ENCODE measurements at places on chromosomes 5 and 9.

DNA sequence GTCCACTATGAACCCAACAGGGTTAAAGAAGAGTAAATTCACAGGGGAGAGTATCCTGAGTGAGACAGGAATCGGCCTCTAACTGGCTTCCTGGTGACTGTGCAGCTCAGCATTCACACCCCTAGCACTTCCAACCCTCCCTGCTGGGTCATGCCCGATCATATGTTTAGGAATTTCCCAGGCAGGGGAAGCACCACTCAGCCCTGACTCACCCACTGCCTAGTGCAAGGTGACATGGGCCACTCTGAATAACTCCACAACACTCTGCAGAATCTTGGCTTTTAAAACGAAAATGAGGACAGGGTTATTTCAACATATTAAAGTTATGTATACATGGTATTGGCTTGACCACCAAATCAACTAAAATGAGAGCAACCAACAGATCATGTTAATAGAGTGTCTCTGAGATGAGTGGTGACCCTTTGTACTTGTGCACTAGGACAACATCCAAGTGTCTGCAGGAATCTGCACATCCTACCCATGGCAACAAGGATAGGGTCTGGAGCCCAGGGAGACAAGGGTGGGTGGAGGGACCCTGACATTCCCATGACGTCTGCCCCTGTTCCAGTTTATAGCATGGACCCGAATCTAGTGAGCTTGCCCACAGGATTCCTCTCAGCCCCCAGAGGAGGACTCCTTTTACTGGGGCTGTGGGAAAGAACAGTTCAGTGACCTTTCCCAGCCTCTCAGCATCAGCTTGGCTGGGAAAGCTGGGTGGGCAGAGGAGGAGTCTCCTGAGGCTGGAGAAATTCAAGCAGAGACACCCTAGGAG, 485.8 kb downstream of the SEMA5A start:
- no peak for DNase-seq

GRCh38 chr9:123947326-123947725, 17.4 kb upstream of the DENND1A start:
- no peak for DNase-seq

GRCh38 chr5:178373711-178374110, 141.1 kb upstream of the PHYKPL start:
- no peak for DNase-seq

DNA sequence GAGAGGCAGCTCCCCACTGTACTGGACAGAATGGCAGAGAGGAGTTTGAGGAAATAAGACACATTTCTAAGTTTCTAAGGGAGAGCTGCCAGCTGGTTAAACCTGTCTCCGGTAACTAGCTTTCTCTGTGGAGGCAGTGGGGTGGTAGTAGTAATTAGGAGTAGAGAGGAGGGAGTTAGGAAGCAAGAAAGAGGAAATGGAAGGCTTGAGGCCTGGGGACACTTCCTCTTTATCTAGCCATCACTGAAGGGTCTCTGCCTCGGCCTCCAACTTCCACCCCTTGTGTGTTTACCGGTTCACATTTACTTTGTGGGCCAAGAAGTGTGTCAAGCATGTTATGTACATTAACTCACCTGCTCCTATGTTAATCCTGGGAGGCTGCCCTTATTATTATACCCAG, 462.2 kb upstream of the DMAC1 start:
- DNase-seq = no peak

DNA sequence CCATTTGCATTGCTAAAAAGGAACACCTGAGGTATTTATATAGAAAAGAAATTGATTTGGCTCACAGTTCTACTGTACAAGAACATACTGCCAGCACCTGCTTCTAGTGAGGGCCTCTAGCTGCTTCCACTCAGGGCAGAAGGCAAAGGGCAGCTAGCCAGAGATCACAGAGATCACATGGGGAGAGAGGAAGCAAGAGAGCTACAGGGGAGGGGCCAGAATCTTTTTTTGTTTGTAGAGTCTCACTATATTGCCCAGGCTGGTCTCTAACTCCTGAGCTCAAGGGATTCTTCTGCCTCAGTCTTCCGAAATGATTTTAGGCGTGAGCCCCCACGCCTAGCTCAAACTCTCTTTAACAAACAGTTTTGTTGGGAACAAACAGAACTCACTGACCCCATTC, 6.1 kb downstream of the SLCO4C1 start:
- no peak for DNase-seq

GRCh38 chr9:12935714-12936113, 160.9 kb downstream of the LURAP1L start:
- no peak for DNase-seq
